ENCODE measurements at places on chromosomes 7 and 10.

GRCh38 chr10:15244635-15245197, 76.2 kb upstream of the NMT2 start:
- no peak for DNase-seq

- no peak for DNase-seq
Measured at GRCh38 chr10:13816195-13816925, 229.6 kb downstream of the PRPF18 start.

GRCh38 chr7:139776486-139777132, 1.2 kb downstream of the HIPK2 start:
- peak; percentile 10 for DNase-seq

DNA sequence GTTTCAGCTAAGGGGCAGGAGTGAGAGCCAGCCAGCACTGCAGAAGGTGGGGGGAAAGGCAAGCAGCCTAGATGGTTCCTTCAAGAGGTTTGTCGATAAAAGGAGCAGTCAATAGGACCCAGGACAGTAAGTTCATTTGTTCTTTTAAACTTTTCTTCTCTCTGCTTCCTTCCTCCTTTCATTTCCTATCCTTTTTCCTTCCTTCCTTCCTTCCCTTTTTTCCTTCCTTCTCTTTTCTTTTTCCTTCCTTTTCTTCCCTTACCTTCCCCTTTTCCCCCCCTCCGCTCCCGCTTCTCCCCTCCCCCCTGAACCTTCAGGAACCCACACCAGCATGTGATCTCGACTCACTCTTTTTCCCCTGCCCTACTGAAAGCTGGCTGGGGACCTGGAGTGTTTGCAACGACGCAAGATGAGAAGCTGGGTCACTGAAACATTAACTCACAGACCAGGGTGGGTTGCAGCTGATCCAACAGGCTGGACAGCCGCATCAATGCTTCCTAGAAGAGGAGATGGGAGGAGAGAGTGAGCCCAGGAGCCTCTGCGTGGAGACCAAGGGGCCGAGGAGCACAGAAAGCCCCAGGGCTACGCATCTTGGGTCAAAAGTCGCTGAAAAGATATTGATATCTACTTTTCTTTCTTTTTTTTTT, 103.4 kb upstream of the SDK1 start:
- DNase-seq: peak; percentile 7

DNA sequence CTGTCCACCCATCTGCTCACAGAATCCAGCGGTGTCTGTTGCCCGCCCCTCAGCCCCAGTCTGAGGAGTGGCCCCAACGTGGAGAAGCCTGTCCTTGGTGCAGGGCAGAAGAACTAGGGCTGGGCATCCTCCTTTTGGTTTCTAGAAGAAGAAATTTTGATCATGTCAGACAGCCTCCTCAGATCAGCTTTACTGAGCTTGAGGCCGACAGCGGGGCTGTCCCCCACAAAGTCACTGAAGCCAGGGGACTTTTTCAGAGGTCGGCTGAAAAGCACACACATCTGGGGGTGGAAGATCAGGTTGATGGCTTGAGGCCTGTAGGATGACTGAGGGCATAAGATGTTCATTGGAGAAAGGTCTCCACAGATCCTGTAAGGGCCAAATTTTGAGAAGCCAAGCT, 767.9 kb downstream of the GRID1 start:
- no peak for DNase-seq
